ENCODE measurements at places on chromosomes 3 and 15.
A peak's percentile ranks its signal among the peaks of the same experiment; 100 is the strongest.

DNA sequence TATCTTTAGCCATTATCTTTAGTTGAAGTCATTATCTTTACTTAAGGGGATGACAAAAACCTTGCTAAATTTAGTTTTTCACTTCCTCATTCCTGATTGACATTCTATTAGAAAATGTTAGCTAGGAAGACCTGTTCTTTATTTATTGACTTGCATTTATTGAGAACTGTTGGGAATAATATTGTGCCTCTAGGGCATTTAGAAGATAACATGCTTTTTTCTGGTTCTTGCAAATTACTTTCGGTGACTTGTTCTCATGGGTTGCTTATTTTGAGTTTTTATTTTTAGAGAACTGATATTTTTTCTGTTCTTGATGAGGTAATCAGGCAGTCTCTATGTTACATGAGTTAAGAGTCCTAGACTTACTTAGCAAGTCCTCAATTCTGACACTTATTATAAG lies 48.3 kb upstream of the CTDSPL start:
- DNase-seq: no peak

- no peak for DNase-seq
Observed at GRCh38 chr3:171309906-171310359, 150.3 kb downstream of the TNIK start.

DNA sequence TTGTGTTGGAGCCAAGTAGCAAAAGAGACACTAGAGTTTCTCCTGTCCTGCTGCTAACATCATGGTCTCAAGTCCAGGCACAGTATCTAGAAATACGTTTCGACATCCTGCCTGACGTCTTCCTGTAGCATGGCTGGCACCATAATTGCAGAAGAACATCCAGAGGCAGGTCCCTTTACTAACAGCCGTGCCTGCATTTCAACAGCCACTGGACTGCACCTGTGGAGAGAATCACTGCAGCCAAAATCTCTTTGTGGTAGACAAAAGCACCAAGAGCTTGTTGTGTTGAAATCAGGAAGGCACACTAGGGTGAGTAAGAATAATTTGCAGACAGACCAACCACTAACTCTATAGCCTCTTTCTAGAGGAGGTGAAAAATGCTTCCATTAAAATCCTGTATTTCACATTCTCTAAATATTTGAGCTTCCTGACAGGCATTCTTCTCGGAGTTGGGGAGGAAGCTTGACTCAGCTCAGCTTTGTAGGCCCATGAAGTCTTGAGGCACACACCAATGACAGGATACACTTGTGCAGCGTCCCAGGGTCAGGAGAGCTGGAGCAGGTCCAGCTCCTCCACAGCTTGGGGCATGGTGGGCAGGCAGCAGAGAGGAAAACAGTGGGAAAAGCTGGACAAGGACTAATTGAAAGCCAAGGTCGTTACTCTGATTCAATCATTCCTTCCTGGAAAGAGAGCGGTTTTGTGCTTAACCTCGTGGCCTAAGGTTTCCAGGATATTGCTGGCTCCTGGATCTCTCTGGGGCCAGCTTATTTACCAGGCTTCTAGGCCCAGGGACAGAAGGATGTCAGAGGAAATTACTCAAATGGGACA lies 244.9 kb downstream of the FAM43A start:
- no peak for DNase-seq

DNA sequence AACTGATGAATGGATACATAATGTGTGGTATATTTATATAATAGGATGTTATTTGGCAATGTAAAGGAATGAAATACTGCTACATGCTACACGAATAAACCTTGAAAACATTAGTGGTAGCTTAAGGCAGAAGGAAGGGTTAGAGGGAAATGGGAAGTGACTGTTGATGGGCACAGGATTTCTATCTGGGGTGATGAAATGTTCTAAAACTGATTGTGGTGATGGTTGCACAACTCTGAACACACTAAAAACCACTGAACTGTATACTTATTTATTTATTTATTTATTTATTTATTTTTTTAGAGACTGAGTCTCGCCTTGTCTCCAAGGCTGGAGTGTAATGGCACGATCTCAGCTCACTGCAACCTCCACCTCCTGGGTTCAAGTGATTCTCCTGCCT lies 24.8 kb upstream of the SHISA5 start:
- no peak for DNase-seq

GRCh38 chr15:32778391-32779176 lies 60.8 kb downstream of the GREM1 start:
- no peak for DNase-seq

DNA sequence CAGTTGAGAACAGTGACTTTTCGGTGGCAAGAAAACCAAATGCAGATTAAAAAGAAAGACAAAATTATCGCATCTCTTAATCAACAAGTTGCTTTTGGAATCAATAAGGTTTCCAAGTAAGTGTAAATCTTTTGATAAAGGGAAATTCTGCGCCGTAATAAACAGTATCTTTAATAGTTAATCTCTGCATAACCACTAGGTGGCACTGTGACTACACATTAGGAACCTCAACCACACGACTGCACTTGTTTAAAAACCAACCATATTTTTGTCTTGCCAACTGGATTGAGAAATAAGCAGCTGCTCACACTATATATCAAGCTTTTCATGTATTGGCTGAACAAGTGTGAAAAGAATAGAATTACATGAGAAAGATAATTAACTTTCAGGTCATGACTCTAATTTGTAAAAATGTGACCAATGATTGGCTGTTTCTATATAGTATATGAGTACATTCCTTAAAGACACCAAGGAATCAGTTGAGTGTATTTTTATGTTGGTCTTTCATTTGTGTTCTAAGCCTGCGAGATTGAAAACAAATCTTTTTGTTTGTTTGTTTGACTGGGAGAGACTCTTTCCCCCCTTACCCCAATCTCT lies 72.7 kb downstream of the DZIP3 start:
- peak; percentile 51 for DNase-seq

DNA sequence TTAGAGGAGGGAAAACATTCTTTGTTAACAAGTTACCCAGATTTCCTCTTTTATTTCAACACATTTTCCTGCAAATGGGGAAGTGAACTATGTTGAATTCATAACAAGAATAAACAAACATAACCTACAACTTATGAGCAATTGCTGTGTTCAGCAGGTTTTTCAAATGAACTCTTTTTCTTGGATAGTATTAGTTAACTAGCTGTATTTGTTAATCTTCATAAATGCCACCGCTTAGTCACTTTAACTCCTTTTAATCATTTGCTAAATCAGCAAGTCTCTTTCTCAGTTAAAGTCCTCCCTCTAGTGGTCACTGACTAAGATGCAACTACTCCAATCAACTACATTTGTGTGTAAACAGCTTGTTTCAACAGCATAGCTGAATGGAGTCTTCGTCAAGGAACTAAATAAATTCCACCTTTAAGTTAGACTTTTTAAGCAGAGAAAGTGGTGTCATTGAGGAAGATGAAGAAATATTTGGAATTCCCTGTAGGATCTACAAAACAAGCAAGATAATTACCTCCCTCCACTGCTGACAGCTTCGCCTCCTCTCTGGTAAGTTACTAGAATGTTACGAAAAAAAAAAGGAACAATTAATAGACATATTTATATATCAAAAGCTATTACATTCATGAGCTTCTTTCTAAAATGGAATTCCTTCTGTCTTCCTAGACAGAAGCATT lies 1122.0 kb downstream of the ROBO1 start:
- DNase-seq: peak; percentile 58

DNA sequence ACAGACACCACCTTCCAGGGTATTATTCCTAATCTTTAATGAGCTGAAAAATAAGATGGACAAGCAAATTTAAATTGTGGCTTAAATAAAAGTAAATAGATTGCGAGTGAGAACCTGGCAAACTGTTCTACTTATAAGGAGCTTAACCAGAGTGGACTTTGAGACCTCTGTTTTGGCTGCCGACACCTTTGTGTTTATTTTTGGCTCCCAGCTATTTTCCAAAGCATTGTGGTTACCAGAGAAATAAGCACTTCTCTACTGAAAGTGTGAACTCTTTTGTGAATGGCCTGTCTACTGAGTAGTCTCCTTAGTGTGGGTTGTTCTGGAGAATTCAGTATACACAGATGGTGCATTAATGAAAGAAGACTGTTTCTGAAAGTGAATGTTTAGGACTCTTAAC lies 109.4 kb downstream of the ATP8B4 start:
- no peak for DNase-seq

- no peak for DNase-seq
Observed at GRCh38 chr3:189404024-189404423, 227.2 kb upstream of the TP63 start.

- no peak for DNase-seq
Observed at GRCh38 chr3:148866261-148866660, 1.2 kb downstream of the CPA3 start.

DNA sequence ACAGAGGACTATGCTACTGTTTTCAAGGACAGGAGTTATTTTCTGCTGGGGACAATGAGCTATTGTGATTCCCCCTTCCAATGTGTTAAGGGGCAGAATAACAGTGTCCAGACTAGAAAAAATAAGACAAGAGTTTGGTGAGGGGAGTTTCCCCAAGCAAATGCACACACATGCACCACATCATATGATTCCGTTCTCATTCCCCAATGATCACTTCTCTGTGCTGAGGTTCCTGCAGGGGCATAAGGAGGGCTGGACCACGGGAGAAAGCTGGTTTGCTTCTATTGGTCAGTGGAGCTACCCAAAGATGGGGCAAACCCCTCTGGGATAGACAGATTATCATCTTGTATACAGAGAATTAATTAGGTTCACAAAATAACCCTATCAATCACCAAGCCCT lies 80.6 kb downstream of the RBPMS2 start:
- DNase-seq: no peak

DNA sequence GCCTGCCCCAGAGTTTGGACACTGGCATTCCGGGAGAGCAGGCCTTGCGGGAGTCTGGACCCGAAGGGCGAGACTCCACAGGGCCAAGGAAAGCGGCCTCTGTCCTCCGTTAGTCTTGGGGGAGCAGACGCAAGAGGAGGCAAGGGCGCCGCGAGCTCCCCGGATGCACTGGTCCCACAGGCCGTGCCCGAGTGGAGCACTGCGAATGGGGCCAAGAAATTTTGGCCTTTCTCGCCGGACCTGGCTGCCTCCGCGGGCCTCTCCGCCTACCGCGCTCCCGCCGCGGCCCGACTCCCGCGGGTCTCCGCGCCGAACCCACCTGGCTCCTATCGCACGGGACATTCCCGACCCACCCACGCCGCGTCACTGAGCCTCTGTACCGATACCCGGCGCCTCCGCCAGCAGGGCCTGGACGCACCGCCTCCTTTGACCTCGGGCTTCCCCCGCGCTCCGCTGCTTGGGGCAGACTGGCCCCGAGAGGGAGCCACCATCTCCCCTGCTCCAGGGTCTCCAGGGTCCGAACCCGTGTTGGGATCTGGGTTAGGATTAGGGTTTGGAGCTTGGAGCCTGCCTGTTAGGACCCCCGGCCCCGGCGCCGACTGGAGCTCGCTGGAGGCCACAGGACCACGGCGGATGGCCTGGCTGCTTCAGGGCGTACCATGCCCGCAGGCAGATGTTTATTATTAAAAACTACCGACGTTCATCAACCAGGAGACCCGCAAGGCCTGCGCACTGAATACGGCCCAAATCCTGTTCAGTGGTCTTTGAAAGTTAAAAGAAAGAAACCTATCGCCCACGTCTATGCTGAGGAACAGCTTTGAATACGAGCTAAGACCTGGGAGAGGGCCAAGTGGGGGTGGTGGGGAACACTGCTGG lies 11.7 kb downstream of the SHOX2 start:
- DNase-seq: no peak

- DNase-seq: peak; percentile 34
Observed at GRCh38 chr3:149967086-149967685, 3.5 kb downstream of the PFN2 start.

DNA sequence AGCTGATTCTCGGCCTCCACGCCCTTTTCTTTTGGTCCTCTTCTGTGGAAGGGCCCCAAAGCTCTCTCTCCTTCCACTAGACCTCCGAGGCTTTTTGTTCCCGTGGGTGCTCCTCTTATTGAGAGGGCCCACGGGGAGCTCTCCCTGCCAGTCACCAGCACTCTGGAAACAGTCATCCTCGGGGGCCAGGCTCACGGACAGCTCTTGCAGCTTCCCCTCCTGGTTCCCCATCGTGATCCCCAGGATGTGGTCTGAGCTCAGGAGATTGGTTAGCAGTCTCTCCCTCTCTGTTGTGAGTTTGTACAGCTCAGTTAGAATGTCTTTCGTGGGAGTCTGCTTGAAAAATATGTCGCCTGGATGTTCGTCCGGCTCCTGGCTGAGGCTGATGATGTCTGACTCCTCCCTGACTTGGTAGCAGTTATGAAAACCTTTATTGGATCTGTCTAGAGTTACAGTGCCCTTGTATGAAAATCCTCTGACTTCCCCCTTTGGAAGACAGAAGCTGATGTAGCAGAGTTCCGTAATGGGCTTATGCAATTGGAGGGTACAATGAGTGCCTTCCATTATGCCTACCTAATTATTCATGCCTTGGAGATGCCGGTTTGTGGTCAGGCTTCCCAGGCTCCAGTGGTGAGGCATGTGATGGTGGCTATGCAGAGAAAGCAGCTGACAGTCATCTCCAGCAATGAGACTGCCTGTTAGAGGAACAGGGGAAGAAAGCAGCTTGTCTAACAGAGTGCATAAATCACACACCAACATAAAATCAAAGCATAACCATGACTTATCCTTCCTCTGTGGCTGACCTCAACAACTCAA lies 40.0 kb downstream of the FMN1 start:
- no peak for DNase-seq
